ENCODE measurements at places on chromosomes 11 and 22.

DNA sequence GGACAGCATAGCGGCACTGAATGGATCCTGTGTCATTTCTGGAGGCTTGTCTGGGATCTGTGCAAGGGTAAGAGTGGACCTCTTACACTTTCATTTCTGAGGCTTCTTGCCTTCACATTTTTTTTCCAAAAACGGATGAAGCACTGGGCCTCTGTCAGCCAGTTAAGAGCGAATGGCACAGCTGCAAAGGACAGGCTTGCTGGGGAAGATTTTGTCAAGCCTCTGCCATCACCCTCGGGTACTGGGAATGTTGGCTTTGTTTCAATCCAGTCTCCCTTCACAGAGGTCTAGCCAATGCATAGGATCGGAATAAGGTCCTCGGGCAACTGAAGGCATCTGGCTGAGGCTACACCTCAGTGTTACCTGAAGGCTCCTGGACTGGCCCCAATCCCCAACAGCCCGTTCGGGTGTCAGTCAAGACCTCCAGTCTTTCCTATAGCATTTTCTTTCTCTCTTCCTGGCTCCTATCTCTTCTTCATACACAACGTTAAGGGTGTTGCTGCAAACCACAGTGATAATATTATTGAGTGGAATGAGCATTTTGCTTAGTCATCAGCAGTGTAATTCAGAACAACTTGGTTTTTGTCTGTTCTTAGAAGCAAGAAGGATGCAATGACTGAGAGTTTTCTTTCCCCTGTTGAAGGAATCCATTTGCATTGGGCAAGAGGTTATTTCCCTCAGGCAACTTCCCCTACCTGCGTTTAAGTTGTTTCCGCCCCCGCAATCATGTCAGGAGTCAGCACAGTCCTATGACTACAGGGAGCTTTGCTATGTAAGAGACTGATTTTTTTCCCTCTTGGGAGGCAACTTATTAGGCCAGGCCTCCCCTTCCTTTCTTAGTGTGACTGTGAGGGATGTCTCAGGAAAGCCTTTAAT lies 22.8 kb downstream of the NPAT start:
- no peaks in the 10 kb centered on the region for H3K27me3 ChIP-seq
- H3K27ac ChIP-seq, result peak overlapping the region; percentile 82
- peaks cover 60% of the 10 kb centered on the region for H3K36me3 ChIP-seq
- peaks cover 84% of the 10 kb centered on the region for H3K4me1 ChIP-seq
- H3K4me3 ChIP-seq, result no peak overlapping the region

DNA sequence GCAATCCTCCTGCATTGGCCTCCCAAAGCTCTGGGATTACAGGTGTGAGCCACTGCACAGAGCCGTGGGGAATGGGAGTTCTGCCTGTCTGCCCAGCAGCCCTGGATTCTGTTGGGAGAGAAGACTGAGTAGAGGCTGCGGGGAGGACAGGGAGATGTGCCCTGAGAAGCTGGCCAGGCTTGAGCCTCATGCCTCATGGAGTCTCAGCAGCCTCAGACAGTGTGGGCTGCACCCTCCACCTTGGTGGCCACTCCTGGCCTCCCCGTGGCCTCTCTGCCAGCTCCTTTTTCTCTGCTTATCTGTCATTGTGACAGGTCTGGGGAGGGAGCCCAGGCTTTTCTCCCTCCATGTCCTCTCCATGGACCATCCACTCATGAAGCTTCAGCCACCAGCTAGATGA lies 43.2 kb downstream of the DKK3 start:
- no peak overlapping the region for H3K4me3 ChIP-seq
- DNase-seq, result no peak
- peaks cover 13% of the 10 kb centered on the region for H3K4me1 ChIP-seq
- no peaks in the 10 kb centered on the region for H3K36me3 ChIP-seq

DNA sequence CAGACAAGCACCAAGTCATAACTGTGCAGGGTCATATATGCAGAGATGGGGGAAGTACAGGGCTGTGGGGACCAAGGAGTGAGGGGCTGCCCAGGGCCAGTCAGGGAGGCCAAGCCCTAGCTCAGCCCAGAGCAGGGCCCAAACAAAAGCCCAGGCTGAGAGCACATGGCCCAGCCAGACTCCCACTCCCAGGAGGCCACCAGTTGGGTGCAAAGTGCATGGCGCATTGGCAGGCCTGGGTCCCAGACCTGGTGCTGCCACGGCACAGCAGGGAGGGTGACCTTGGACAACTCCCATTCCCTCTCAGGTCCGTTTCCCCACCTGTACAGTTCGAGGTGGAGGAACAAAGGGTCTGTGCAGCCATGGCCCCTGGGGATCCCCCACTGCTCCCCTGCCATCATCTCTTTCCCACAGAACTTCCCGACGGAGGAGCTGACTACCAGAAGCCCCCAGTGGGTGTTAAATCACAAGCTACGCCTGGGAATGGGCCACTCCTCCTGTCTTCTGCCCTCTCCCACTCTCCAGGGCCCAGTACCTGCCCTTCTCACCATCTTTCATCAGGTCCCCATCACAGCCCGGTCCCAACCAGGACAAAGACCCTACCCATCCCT lies 608 bp downstream of the NIPSNAP1 start:
- H3K27me3 ChIP-seq, result no peaks in the 10 kb centered on the region
- peaks cover 14% of the 10 kb centered on the region for H3K4me1 ChIP-seq
- peak overlapping the region; percentile 88 for H3K4me3 ChIP-seq
- peak overlapping the region; percentile 89 for H3K27ac ChIP-seq
- no peaks in the 10 kb centered on the region for H3K36me3 ChIP-seq

DNA sequence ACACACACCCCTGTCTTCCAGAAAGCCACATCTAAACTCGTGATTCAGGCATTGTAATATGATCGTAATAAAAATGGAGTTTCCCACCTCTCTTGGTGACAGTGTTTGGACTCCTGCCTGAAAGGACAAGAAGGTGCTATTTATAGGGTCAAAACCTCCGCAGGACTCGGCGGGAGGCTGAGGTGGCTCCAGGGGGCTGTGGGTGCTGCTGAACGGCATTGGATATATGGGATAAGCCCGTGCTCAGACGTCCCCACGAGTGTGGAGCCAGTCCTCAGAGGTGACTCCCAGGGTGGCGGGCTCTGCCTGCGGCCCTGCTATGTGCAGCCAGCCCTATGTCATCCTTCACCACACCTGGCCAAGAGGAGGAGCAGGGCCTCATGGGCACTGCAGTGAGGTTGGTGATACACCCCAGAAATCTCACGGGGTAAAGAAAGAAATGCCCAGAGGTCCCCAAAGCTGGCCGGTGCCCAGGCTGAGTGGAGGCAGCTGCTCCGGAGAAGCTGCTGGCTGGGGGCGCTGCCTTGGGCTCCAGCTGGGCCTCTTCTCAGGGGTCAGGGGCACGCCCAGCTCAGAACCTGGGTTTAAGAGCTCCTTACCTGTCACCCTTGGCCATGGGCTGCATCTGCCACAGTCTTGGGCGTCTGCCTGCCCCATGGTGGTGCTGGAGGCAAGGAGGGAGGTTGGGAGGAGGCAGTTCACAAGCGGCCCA lies 5.1 kb upstream of the OSBPL5 start:
- peak overlapping the region; percentile 69 for H3K4me3 ChIP-seq
- no peaks in the 10 kb centered on the region for H3K36me3 ChIP-seq
- peaks cover 23% of the 10 kb centered on the region for H3K4me1 ChIP-seq
- peak overlapping the region; percentile 50 for H3K27ac ChIP-seq

DNA sequence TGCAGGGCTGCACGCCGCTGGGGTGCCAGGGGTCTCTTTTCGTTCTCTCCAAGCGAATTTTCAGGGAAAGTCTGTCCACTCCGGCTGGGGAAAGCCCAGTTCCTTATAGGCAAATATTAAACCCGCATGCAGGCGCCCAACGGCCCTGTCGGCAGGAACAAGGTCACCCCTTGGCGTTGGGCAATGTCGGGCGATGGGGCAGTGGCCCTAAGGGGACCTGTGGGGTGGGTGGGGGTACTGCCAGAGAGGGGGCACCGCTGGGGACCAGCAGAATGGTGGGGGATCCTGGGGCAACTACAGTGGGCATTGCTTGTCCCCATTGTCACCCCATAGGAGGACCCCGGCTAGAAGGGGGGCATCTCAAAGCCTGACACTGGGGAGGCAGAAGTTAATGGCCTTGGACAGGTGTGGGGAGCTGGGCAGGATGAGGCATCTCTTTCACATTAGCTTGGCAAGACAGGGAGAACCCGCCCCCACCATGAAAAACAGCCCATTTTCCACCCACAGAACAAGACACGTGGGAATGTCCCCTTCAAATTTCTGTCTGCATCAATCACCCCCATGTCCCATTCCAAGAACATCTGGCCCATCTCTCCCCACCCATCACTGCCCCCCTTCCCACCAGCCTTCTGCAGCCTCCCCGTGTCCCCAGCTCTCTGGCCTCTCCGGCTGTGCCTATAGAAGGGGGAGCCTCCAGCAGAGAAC lies 5.5 kb upstream of the IGF2 start:
- H3K36me3 ChIP-seq, result no peaks in the 10 kb centered on the region
- H3K27me3 ChIP-seq, result peaks cover 66% of the 10 kb centered on the region
- DNase-seq, result no peak
- H3K27ac ChIP-seq, result no peak overlapping the region

- peak overlapping the region; percentile 28 for H3K4me3 ChIP-seq
- peaks cover 26% of the 10 kb centered on the region for H3K27me3 ChIP-seq
- no peaks in the 10 kb centered on the region for H3K36me3 ChIP-seq
- H3K27ac ChIP-seq, result peak overlapping the region; percentile 68
Observed at GRCh38 chr22:30078320-30079311, 1.6 kb upstream of the HORMAD2 start.

DNA sequence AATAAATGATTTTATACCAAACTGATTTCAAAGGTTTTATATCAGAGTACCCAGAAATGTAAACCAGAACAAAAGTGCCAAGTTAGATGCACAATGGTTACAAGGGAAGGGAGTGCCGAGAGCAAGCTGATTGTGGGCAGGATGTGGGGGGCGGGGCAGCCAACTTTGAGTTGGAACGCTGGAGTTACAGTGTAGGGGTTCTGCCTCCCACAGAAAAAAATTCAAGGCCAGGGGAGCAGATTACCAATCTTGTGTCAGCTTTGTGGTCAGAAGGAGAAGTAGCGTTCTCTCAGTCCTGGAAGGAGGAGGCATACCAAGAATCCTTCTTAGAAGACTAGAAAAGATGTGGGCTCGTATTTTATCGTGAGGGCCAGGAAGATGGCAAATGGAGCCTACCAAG lies 15.9 kb upstream of the POU2AF2 start:
- H3K36me3 ChIP-seq, result no peaks in the 10 kb centered on the region
- H3K27ac ChIP-seq, result no peak overlapping the region
- DNase-seq, result peak; percentile 18
- H3K4me1 ChIP-seq, result peaks cover 15% of the 10 kb centered on the region

GRCh38 chr11:76380159-76380976 lies 564 bp downstream of the THAP12 start:
- no peaks in the 10 kb centered on the region for H3K36me3 ChIP-seq
- peaks cover 68% of the 10 kb centered on the region for H3K4me1 ChIP-seq
- peak overlapping the region; percentile 97 for H3K4me3 ChIP-seq
- H3K27me3 ChIP-seq, result no peaks in the 10 kb centered on the region

DNA sequence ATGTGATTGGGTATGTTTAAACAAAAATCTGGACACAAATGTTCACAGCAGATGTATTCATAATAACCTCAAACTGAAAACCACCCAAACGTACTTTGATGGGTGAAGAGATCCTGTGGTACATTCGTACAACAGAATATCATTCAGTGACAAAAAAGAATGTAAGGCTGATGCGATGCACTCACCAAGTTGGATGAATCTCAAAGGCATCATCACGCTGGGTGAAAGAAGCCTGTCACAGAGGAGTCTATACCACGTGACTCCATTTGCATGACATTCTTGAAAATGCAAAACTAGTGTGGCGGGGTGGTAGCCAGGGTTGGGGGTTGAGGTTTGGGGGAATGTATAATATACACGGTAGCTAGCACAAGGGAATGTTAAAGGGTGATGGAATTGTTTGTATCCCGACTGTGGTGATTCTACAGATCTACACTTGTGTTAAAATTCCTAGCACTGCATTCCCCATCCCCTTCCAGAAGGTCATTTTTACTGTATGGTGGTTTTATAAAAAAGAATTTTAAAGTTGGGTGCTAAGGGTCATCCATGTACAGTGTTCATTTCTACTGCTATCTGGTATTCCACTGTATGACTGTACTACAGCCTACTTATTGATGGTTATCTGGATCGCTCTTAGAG lies 35.0 kb upstream of the SLC25A1 start:
- no peak for DNase-seq
- H3K27me3 ChIP-seq, result peaks cover 15% of the 10 kb centered on the region
- no peaks in the 10 kb centered on the region for H3K36me3 ChIP-seq
- H3K4me1 ChIP-seq, result peaks cover 4% of the 10 kb centered on the region
- H3K27ac ChIP-seq, result no peak overlapping the region

DNA sequence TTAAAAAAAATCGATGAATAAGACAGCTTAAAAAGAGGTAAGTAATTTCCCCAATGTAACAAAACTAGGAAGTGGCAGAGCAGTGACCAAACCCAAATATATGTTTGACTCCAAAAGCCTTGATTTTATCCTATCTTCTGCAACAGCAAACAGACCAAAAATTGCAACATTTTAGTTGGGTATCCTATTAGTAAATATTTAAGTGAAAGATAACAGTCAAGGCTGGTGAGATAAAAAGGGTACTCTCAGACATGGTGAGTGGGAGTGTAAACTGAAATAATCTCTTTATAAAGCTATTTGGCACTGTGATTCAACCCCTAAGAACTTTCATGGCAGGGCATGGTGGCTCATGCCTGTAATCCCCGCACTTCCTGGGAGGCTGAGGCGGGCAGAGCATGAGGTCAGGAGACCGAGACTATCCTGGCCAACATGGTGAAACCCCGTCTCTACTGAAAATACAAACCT lies 1.9 kb upstream of the RDX start:
- peaks cover 42% of the 10 kb centered on the region for H3K4me1 ChIP-seq
- no peaks in the 10 kb centered on the region for H3K27me3 ChIP-seq
- DNase-seq, result no peak
- H3K4me3 ChIP-seq, result no peak overlapping the region
- no peak overlapping the region for H3K27ac ChIP-seq
- peaks cover 4% of the 10 kb centered on the region for H3K36me3 ChIP-seq

- no peaks in the 10 kb centered on the region for H3K27me3 ChIP-seq
- H3K27ac ChIP-seq, result no peak overlapping the region
- H3K4me1 ChIP-seq, result peaks cover 4% of the 10 kb centered on the region
- no peak for DNase-seq
- peaks cover 2% of the 10 kb centered on the region for H3K36me3 ChIP-seq
Observed at GRCh38 chr11:134145715-134146114, 76.8 kb downstream of the JAM3 start.

- no peak for DNase-seq
- no peak overlapping the region for H3K27ac ChIP-seq
- peaks cover 20% of the 10 kb centered on the region for H3K4me1 ChIP-seq
Observed at GRCh38 chr11:70360211-70360610, 38.1 kb upstream of the CTTN start.

DNA sequence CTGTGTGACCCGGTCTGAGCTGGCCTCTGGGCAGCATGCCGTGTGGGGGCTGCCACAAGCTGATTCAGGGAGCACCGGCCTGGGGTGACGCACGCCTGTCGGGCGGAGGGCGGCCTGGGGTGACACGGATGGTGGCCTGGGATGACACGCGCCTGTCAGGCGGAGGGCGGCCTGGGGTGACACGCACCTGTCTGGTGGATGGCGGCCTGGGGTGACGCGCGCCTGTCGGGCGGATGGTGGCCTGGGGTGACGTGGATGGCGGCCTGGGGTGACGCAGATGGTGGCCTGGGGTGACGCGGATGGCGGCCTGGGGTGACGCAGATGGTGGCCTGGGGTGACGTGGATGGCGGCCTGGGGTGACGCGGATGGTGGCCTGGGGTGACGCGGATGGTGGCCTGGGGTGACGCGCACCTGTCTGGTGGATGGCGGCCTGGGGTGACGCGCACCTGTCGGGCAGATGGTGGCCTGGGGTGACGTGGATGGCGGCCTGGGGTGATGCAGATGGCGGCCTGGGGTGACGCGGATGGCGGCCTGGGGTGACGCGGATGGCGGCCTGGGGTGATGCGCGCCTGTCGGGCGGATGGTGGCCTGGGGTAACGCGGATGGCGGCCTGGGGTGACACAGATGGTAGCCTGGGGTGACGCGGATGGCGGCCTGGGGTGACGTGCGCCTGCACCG lies 21.5 kb downstream of the PTDSS2 start:
- H3K27ac ChIP-seq, result no peak overlapping the region
- H3K36me3 ChIP-seq, result peaks cover 2% of the 10 kb centered on the region
- no peaks in the 10 kb centered on the region for H3K4me1 ChIP-seq
- no peak overlapping the region for H3K4me3 ChIP-seq
- no peaks in the 10 kb centered on the region for H3K27me3 ChIP-seq
